ENCODE measurements at places on chromosomes 12 and 14.

- no peak for DNase-seq
Observed at GRCh38 chr14:32370714-32371113, 41.6 kb downstream of the AKAP6 start.

DNA sequence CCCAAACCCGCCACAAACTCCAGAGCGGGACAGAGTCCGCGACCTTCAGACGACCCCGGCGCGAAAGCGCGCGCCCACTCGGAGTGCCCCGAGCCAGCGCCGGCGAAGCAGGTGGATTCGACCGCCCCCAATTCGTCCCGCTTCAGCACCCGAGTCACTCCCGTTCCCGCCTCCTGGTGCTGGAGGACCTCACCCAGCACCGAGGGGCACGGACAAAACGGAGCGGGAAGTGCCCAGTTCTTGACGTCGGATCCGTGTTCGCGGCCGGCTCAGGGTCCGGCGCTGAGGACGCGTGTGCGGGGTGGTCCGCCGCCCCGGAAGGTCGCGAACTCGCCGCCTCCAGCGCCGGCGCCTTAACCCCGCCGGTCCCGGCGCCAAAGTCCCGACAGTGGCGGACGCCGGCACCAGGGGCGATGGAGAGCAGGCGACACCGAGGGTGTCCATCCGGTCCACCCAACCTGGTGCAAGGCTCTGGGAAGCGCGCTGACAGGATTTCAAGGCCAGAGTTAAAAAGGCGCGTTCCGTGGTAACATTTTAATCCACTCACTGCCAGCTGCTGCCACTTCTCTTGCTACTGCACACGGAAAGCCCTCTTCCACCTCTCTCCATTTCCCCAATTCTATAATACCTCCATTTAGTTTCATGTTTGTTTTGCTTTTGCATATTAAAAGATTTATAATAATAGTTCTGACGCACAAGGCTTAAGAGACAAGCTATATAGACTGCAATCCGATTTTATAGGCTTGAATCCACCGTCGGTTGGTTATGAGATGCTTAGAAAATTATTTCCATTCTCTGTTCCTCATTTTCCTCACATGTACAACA lies 240.0 kb upstream of the CPNE8 start:
- DNase-seq = no peak

DNA sequence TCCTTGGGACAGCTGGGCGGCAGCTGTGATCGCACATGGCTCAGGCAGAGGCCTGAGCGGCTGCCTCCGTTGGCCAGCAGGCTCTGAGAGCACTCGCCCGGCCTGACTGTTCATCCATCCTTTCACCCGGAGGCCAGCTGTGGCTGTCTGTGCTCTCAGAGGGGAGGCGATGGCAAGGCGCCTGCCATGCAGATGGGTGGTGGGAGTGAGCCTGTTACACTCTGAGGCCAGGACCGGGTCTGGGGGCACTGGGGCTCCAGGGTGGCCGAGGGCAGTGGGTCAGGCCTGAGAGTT lies 292.3 kb downstream of the TMEM121 start:
- DNase-seq = no peak

GRCh38 chr12:108446766-108447165 lies 68.3 kb upstream of the FICD start:
- no peak for DNase-seq

DNA sequence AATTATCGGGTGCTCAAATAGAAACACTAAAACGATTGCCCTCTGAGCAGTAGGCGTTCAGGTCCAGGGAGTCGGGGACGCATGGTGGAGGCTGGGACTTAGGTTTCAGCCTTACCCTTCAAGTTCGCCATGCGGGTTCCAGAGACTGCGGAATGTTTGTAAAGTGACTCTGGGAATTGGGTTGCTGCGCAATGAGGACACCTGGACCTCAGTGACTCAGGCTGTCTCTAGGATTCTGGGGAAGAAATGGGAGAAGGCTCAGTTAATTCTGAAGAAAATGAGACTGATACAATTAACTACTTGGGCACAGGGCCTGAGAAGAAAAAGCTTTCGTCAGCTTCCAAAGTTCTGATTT lies 1.1 kb downstream of the LGALS3 start:
- no peak for DNase-seq

- DNase-seq = peak; percentile 36
Observed at GRCh38 chr12:104551313-104551931, 94.7 kb downstream of the CHST11 start.

DNA sequence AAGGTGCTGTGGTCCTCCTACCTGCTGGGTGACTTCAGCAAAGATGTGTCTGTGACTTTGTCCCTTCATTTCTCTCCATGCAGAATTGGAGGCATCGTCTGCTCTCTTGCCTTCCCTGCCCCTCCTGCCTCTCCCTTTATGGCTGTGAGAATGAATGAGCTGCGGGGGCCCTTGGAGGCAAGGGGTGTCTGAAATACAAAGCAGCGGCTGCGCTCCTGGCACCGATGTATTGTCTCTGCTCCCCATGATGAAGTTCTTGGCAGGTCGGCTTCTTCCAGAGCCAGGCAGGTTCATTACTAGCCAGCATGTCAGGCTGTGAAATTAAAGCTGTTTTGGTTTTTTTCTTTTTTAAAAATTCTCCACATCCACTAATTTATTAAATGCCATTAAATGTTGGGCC lies 194.5 kb downstream of the TSPAN9 start:
- no peak for DNase-seq

DNA sequence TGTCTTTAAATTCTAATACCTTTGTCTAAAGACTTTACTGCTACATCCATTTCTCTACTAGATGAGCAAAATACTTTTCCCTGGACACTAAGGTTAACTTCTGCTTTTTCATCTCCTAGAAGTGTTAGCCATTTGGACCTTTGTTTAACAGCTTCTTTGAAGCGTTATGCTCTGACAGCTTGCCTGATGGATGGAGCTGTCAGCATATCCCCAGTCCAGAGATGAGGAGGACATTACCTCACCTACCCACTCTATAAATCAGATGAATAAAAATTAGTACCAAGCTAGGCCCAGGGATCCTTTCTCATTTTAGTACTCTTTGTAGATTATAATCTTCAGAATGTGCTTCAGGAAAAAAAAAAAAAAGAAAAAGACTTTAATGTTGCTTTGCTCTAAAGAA lies 222.7 kb downstream of the PELI2 start:
- DNase-seq = no peak

- no peak for DNase-seq
Observed at GRCh38 chr12:49198431-49199155, 9.7 kb upstream of the TUBA1A start.

DNA sequence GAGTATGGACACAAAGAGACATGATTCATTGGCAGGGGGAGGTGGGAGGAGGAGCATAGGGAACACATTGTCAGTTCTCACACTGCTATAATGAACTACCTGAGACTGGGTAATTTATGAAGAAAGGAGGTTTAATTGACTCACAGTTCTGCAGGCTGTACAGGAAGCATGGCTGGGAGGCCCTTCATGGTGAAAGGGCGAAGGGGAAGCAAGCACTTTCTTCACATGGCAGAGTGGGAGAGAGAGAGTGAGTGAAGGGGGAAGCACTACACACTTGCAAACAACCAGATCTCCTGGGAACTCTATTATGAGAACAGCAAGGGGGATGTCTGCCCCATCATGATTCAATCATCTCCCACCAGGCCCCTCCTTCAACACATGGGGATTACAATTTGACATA lies 391.8 kb downstream of the BMP4 start:
- no peak for DNase-seq

- DNase-seq = no peak
Observed at GRCh38 chr12:12025799-12026386, 44.8 kb upstream of the BCL2L14 start.

- DNase-seq = no peak
Observed at GRCh38 chr12:93115646-93116045, 186.6 kb upstream of the EEA1 start.

GRCh38 chr12:12520273-12520672 lies 42.4 kb downstream of the DUSP16 start:
- no peak for DNase-seq

GRCh38 chr14:103185051-103186029 lies 62.1 kb downstream of the TNFAIP2 start:
- DNase-seq = no peak

DNA sequence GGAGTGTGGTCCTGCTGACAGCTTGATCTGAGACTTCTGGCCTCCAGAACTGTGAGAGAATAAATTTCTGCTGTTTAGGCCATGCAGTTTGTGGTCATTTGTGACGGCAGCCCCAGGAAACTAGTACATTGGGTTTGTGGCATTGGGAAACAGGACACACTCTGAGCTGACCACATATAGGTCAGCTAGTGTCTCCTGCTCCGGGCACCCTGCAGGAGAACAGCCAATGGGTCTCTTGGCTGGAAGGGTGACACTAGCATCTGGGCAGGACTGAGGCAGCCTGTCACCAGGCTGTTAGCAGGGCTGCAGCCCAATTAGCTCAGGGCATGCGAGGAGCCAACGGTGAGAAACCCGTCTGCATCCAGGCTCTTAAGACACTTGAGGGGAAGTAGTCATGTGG lies 83.2 kb downstream of the PITPNM2 start:
- no peak for DNase-seq

DNA sequence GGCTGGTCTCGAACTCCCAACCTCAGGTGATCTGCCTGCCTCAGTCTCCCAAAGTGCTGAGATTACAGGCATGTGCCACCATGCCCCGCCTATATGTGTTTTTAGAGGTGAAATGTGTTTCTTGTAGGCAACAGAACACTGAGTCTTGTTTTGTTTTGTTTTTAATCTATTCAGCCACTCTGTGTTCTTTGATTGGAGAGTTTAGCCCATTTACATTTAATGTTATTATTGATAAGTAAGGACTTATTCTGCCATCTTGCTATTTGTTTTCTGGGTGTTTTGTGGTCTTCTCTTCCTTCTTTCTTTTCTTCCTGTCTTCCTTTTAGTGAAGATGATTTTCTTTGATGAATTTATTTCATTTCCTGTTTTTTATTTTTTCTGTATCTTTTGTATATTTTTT lies 29.6 kb downstream of the IFNG start:
- DNase-seq = no peak

DNA sequence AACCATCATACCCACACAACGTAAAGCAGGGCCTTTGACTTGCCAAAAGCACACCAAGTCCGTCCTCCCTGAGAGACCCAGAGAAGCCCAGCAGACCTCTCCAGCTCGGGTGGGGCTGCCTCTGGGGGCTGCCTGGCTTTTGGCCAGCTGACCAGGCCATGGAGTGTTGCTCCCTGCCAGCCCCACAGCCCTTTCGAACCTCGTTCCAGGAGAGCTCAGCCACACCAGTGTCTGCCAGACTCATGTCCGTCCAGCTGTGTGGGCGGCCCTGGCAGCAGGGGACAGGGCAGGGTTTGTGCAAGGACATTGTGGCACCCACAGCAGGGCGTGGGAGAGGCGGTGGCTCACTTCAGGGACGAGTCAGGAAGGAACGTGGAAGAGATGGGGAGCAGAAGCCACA lies 22.6 kb upstream of the IRF2BPL start:
- DNase-seq = no peak

GRCh38 chr12:104575442-104576186 lies 118.9 kb downstream of the CHST11 start:
- no peak for DNase-seq

DNA sequence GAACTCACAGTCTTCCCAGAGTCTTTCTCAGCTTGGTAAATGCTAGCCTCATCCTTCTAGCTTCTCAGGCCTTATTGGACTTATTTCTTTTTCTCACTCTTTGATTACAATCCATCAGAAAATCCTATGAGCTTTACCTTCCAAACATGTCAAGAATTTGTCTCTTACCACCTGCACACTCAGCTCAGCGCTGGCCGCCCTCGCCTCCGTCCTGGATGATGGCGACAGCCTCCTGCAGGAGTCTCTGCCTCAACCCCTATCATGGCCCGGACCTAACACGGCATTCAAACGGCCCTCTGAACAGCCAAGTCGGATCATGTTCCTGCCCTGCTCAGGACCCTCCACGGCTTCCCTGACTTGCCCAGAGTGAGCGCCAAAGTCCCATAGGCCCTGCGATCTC lies 333.1 kb upstream of the FKBP4 start:
- no peak for DNase-seq

- no peak for DNase-seq
Observed at GRCh38 chr14:60512973-60513571, 4.1 kb downstream of the SIX6 start.

DNA sequence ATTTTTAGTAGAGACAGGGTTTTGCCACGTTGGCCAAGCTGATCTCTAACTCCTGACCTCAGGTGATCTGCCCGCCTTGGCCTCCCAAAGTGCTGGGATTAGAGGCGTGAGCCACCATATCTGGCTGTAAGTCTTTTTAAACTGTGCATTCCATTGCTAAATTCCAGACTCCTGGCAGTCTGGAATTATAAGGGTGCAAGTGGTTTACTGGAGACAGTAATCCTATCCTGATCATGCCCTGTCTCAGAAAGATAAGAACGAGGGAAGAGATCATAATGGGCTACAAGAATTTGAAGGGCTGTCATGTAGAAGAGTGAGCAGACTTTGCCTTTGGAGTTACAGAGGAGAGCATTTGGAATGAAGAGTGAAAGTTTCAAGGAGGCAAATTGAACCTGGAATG lies 6.8 kb upstream of the SLC4A8 start:
- DNase-seq = no peak

GRCh38 chr12:131130311-131130911 lies 176.7 kb downstream of the ADGRD1 start:
- no peak for DNase-seq

DNA sequence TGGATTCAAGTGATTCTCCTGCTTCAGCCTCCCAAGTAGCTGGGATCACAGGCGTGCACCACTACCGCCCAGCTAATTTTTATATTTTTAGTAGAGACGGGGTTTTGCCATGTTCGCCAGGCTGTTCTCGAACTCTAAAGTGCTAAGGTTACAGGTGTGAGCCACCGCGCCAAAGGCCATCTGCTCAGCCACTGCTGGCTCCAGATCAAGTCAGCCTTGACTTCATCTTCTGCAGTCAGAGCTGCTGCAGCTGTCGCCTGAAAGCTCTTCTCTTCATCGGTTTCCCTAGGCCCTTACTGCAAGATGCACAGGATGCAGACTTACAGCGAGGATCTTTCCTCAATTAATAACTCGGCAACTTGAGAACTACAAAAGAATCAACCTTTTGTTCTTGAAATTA lies 66.8 kb downstream of the CLIP1 start:
- DNase-seq = no peak

GRCh38 chr12:106576848-106577247 lies 6.0 kb upstream of the RFX4 start:
- no peak for DNase-seq

GRCh38 chr14:104281768-104282301 lies 143.4 kb downstream of the KIF26A start:
- no peak for DNase-seq
